ENCODE measurements at places on chromosomes 4 and X.

- DNase-seq = no peak
Measured at GRCh38 chrX:137548261-137548660, 17.7 kb upstream of the ZIC3 start.

GRCh38 chrX:13852001-13852695 is 35.3 kb upstream of the GPM6B start:
- DNase-seq = no peak

DNA sequence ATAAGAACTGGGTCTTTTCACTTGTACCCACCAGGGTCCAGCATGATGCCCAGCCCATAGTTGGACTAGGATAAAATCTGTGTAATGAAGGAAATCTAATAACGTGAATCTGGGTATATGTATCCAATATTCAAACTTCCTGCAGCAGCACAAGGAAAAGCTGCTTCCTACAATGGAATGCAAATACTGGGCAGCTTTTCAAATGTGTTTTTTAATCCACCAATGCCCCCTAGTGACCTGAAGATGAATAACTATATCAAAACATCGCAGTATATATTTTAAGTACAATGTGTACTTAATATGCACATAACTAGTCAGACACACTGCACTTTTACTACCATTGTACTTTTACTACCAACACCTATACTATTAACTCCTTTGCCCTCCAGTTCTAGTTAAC is 5.3 kb downstream of the APOO start:
- peak; percentile 49 for DNase-seq

DNA sequence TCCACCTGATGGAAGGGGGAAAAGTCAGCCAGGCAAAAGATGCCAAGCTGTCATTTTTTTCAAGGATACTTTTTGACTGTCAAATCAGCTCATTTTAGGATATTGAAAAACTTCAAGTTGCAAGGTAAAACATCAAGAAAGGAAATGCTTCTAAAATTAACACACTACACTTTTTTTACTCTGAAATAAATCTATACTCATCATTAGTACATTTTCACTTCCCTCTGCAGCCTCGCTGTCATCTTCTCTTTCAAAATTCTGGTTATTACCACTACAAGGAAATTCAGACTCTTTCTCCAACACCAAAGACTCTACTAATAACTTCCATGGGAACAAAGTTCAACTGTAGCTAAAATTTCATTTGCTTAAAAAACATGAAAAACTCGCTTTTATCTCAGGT is 41.6 kb downstream of the APBB2 start:
- no peak for DNase-seq

GRCh38 chr4:21226637-21227538 is 526.6 kb downstream of the PACRGL start:
- DNase-seq = no peak

- peak; percentile 84 for DNase-seq
Measured at GRCh38 chr4:40056716-40057585, at the start of gene N4BP2. Gene N4BP2, plus strand, starts transcription at chr4:40056850. Its CDS starts 40,491 bp downstream, at chr4:40097341.

- no peak for DNase-seq
Measured at GRCh38 chrX:147894366-147894963, 17.3 kb upstream of the FMR1 start.

GRCh38 chrX:20414762-20415445 is 148.2 kb upstream of the RPS6KA3 start:
- DNase-seq = no peak

- DNase-seq = no peak
Measured at GRCh38 chr4:75673959-75674328, 733 bp upstream of the G3BP2 start.

GRCh38 chrX:51876441-51876840 is 17.0 kb upstream of the MAGED1 start:
- no peak for DNase-seq

DNA sequence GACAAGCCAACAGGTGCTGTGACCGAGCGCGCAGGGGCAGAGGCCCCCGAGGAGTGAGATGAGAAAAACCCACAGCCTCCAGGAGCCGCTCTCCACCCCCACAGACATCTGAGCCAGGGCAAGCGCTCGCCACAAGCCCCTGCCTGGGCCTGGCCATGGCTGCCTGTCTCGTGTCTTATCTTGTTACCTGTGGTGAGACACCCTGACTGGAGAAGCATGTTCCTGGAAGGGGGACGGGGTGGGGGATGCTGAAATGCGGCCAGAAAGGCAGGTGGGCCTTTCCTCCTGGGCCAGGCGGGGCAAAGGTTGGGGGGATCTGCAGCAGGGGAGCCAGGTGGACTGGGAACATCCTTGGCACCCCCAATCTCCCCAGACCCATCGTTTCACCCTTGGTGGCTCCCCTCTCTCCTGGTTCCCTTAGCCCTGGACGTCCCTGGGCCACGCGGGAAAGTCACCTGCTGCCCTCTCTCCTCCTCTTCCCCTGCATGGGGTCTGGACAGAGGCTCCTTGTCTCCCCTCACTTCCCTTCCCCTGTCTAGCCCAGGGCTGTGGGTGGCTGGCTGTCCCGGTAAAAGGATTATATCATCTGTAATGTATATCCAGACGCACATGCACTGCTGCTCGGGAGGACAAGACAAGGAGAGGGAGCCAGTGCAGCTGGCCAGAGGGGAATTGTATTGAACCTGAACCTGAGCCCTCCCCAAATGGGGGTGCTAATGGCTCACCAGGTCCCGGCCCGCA is 8.4 kb upstream of the DUSP9 start:
- no peak for DNase-seq

DNA sequence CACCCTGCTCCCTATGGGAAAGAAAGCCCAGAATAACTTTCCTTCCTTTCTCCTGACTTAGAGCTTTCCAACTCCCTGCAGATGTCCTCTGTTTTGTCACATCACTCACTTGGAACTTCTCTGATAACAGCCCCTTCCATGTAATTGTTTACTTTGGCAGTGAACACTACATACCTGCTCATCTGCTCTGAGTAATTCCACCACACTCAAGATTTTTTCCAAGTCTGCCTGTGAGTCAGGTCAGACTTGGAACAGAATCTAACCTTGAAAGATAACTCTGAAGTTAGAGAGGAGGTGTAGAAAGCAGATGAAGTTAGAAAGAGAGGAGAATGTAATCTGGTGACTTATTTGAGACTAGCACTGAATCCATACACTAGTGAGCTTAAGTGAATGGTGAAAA is 7.4 kb downstream of the MAGEB10 start:
- DNase-seq = no peak

- DNase-seq = no peak
Measured at GRCh38 chr4:139810710-139811109, 145.1 kb downstream of the MGST2 start.

DNA sequence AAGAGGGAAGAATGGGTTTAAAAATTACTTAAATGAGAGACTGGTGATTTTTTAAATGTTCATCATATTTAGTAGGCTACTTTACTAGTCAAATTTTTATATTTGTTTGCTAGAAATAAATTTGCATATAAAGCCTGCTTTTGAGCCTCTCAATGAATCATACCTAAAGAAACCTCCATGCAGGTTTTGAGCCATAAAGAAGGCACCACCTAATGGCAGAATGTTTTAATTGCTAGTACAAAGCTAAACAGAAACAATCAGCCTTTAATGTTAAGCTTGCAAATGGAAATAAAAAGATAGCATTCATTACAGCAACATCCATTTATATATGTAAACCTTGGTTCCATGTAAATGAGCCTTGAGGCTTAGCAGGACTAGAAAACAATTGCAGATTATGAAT is 989.7 kb downstream of the CCSER1 start:
- DNase-seq = no peak

DNA sequence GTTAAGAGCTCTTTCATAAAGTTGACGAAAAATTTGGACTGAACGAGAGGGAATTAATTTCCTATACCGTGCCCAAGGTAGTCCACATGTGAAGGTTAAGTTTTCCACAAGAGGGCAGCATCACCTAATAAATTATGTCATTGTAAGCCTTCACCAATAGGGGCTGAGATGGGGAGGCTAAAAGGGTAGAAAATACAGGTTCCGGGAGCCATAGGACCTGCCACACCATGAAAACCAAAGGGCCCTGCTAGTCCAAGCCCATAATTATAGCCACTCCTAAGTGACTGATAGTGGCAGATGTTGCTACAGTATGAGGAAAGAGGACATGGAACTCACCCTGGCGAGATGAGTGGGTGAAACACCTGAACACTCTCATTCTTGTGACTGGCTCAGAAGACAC is 122.2 kb downstream of the SHROOM4 start:
- peak; percentile 24 for DNase-seq

- DNase-seq = no peak
Measured at GRCh38 chr4:71198958-71199357, 139.9 kb upstream of the SLC4A4 start.

DNA sequence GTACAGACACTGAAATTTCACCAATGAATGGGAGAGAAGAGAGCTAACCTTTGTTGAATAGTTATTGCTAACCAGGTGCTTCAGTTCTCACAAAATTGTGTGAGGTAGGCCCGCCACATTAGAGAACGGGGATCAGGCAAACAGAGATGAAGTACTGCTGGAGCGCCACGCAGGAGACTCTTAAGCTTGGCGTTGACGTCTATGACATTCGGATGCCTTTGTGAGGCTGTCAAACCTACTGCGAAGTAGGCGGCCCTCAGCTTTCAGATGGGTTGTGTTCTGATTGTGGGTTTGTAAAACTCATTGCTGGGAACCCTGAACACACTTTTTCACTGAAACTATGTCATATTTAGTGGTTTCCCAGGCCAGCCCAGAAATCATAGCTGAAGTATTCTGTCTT is 173.6 kb downstream of the CBR4 start:
- no peak for DNase-seq

GRCh38 chrX:121456315-121456714 is 408.9 kb downstream of the GLUD2 start:
- no peak for DNase-seq

- peak; percentile 13 for DNase-seq
Measured at GRCh38 chr4:123621072-123621705, 224.6 kb downstream of the SPRY1 start.

DNA sequence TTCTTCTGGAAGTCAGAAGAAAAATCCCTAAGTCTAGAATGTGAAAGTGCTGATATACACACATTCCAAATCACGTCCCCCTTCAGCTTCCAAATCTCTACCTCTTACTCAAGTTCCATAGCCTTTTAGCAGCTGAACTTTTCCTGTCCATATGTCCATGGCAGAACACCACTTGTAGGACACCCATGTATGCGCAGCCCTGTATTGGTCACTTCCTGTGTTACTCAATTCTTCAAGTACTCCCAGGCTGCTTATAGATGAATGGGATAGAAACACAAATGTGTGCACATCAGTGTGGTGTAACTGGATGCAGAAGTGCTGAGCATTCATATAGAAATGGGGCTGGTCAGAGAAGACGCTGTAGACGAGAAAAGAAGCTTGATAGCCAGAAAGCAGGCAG is 18.8 kb downstream of the SRPX2 start:
- DNase-seq = peak; percentile 23

DNA sequence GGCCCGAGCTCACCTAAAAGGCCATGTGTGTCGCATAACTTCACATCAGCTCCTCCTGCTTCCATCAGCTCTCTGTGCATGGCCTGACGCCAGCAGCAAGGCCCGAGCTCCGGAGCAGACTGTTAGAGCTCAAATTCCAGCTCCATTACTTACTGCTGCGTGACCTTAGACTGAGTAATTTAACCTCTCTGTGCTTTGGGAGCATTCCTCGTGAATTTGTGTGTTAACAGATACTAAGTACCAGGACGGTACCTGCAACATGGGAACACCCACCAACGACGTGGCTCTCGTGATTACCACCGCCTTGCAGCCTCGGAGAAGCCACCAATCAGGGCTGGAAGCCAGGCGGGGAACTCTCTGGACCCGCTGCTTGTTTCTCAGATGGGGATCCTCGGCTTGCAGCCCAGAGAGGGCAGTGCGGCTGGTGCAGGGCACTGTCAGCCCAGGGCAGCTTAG is 12.9 kb downstream of the LETM1 start:
- no peak for DNase-seq

DNA sequence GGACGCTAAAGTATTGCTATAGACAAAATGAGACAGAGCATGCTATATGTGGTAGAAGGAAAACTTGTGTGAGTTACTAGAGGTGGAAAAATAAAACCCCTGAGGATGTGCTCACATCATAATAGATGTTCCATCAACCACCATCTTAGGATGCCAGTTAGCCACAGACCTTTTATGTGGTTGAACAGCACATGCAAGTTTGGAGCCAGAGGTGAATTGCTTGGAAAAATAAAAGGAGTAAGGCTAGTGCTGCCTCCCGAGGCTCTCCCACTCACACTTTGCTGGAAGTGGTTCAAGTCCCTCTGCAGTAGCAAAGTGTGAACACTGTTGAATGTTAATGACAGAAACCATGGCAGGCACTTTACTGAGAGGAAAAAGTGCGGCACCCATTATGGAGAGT is 39.4 kb upstream of the PPARGC1A start:
- no peak for DNase-seq

DNA sequence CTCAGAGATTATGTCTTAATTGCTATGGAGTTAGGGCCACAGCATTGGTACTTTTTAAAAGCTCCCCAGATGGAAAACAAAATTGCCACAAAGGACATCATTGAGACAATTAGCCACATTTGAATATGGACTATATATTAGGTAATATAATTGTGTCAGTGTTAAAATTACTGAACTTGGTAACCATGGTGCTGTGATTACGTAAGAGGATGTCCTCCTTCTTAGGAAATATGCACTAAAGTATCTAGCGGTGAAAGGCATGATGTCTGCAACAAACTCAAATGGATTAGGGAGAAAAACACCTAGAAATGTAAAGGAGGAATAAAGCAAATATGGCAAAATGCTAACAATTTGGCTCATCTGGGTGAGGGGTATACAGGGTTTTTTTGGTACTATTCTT is 89.9 kb upstream of the PAK3 start:
- peak; percentile 56 for DNase-seq

DNA sequence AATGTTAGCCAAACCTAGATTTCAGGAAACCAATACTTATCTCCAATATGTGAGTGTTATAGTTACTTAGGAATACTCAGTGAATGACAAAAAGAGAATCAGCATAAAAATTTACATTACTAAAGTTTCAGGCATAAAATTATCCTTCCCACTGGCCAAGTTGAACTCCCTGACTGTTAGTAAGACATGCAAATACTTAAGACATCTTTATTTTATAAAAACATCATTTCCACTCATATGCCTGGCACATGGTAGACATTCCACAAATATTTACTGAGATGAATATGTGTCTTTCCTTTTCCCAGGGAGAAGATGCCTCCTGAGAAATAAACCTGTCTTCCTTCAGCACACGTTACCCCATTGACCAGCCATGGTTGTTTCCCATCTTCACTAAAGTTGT is 7.3 kb downstream of the VEGFD start:
- no peak for DNase-seq

DNA sequence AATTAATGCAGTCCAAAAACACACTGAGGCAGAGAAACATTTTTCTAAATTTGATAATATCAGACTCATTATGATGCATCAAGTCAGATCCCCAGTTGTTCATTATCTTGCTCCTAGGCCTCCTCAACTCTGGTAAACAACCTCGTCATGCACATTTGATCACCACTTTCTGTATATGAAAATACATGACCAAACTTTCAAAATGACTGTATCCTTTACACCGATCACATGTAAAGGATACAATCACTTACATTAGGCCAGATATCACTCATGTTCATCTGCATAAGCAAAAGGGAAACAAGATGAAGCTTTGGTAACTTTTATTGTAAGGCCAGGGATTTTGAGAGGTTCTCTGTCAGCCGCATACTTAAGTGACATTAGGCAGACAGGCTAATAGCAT is 99.4 kb upstream of the IL1RAPL1 start:
- no peak for DNase-seq

- DNase-seq = no peak
Measured at GRCh38 chr4:58515226-58515625, 1405.0 kb upstream of the IGFBP7 start.

Measured in inflammatory macrophage (primary cell).